Endothelial cell of umbilical vein (primary cell): ENCODE measurements at places on chromosomes 4 and X.
A peak's percentile ranks its signal among the peaks of the same experiment; 100 is the strongest.

DNA sequence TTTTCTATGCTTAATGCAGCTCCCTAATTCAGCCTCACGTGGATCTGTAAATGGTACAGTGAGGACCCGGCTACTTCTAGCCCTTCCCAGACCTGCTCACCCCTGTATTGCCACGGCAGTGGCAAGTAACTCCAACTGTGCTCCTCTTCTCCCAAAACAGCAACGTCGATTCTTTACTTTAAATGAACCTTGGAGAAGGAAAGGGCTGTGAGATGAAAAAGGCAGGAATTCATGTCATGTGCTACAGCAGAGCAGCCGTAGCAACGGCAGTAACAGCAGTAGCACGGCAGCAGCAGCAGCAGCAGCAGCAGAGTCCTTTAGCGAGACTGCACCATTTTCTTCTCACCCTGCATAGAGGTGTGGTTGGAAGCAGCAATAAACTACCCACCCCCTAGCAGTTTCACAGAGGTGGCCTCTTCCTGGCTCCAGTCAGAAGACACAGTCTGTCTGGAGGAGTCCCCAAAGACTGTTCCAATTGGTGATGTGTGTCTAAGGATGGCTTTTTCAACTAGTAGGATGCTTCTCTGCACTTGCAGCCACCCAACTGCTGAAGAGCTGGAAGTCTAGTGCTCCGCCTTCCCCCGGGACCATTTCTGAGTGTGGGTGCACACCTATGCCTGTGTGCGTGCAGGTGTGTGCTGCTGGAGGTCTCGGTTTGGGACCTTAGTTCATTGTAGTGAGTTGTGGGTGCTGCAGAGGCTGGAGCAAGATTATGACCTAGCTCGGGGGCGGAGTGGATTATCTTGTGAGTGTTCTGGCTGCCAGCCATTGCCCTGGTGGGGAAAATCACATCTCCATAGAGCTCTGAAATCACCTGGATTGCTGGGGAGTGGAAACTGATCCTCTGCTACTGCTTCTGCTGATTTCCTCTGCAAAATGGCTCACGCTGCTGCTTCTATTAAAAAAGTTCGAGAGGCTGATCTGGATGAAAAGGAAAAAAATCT is 67.2 kb downstream of the ANK2 start:
- no peak for DNase-seq

- peak; percentile 27 for DNase-seq
Observed at GRCh38 chrX:24124244-24124799, 25.2 kb upstream of the ZFX start.

DNA sequence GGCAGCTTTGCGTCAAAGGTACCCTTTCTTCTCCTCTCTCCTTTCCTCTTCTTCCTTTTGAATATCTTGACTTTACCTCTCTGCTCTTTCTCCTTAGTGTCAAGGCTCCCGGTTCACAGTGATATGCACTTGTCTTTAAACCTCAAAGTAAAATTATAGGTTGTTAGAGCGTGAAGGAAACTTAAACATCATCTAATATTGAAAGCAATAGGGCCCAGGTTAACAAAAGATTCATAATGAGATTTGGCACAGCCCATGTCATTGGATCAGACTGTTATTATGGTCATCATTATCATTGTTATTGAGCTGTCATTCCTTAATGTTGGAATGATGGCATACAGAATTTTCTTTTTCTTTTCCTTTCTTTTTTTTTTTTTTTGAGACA is 32.5 kb downstream of the FTHL17 start:
- DNase-seq: no peak

- no peak for DNase-seq
Observed at GRCh38 chrX:45622042-45622423, 421.4 kb upstream of the DIPK2B start.

DNA sequence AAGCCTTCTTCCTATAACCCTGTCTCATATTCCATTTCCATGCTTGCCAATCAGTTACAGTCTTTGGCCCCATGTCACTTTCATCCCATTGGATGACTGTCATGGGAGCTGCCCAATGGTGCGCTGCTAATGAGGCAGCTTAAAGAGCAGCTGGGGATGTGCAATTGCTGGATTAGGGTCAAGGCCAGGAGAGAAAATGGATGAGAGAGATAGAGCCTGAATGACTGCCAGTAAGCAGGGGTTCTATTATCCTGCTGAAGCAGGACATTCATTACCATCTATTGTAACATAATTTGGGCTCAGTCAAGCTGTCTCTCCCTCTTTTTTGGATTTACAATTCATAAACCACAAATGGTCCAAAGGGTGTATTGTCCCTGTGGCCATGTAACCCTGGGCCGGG is 909.0 kb downstream of the CENPC start:
- no peak for DNase-seq

DNA sequence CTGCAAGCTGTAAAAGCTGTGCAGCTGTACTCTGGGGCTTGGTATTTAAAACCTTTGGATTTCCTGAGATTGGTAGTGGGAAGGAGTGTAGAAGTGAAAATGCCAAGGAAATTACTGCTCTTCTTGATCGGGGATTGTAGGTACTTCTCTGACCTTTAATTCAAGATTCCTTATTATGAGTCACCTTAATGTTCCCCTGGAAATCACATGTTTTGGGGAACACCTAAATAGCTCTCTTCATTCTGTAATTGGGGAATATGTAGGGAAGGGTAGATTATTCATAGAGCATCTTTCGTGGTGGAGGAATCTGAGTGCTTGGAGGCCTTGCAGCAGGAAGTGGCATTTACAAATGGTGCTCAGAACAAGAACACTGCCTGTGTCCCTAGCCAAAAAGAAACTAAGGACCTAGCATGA is 137.8 kb downstream of the UCHL1 start:
- no peak for DNase-seq

DNA sequence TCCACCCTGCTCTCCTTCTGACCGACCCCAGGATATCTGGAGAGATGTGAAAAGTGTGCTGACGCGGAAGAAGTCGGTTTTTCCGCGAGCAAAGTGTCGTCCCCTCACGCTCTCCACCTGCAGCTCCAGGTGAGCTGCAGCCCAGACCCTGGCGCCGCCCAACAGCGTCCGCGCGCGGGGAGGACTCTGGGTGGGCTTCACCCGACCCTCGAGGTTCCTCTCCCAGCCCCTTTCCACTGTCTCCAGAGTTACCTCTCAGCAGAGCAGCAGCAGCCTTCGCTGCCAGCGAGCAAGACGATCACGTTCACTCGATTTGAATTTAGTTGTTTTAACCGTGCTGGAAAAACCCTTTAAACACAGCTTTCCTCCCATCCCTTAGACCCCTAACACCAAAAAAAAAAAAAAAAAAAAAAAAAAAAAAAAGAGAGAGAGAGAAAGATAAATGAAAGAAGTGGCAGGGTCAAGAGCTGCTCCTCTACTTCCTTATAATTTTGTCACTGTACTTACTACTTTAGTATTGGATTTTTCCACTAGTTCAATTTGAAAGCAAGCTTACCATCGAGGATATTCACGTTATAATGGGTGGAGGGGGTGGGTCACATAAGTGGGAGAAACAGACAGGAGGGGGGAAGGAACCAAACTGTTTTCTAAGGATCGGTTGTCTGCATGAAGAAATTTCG is 758 bp upstream of the NR3C2 start:
- DNase-seq: peak; percentile 48
